A549 treated with Hydrocortisone at 1 μM for 4 hours (cell line): ENCODE measurements at places on chromosomes 5 and 9. TPM values are rescaled to one million over a fixed set of nuclear protein-coding genes. Genes with fewer than 3 reads are reported as not detected.

The HAVCR1 gene
- total RNA-seq, result 25.5 to 50.1 TPM (median 31.2 TPM) in 5 replicates

The ZDHHC12 gene
- 66.7 to 93.4 TPM (median 90.6 TPM) in 5 replicates for total RNA-seq

The TEX48 gene
- total RNA-seq, result not detected in 5 replicates

The SHROOM1 gene
- 8.8 to 11.6 TPM (median 10.2 TPM) in 5 replicates for total RNA-seq

The KYAT1 gene
- 10.0 to 13.9 TPM (median 13.5 TPM) in 5 replicates for total RNA-seq

The GABRA6 gene
- not detected in 5 replicates for total RNA-seq

The PKD2L2 gene
- 0.12 TPM in 1 of 5 replicates, not detected in the others for total RNA-seq

The DRD1 gene
- 0.06 to 0.16 TPM (median 0.09 TPM) in 5 replicates for total RNA-seq

The FPGS gene
- 45.9 to 52.3 TPM (median 49.1 TPM) in 5 replicates for total RNA-seq

The IFNA13 gene
- not detected in 5 replicates for total RNA-seq

The PTPN3 gene
- 16.4 to 19.0 TPM (median 18.6 TPM) in 5 replicates for total RNA-seq

The RAB3C gene
- not detected in 5 replicates for total RNA-seq

The FGF18 gene
- total RNA-seq, result 1.9 to 2.5 TPM (median 2.3 TPM) in 5 replicates

The C9orf85 gene
- 13.7 to 16.8 TPM (median 15.2 TPM) in 5 replicates for total RNA-seq

The BTNL9 gene
- 0.74 to 1.1 TPM (median 0.77 TPM) in 5 replicates for total RNA-seq

The BRD8 gene
- 42.5 to 59.3 TPM (median 47.7 TPM) in 5 replicates for total RNA-seq

The SHC3 gene
- 0.22 to 0.51 TPM (median 0.24 TPM) in 5 replicates for total RNA-seq

The FAT2 gene
- 0.01 TPM in 1 of 5 replicates, not detected in the others for total RNA-seq

The GRIN3A gene
- not detected in 5 replicates for total RNA-seq

The PCDHB7 gene
- total RNA-seq, result not detected in 5 replicates

The SURF4 gene
- 193 to 208 TPM (median 196 TPM) in 5 replicates for total RNA-seq

The IRX2 gene
- total RNA-seq, result 1.4 to 2.1 TPM (median 1.7 TPM) in 5 replicates

The IL17B gene
- 0.18 TPM in 1 of 5 replicates, not detected in the others for total RNA-seq

The DAB2IP gene
- 9.3 to 12.9 TPM (median 12.4 TPM) in 5 replicates for total RNA-seq

The KIF12 gene
- 1.3 to 2.2 TPM (median 1.8 TPM) in 5 replicates for total RNA-seq

The C5orf34 gene
- total RNA-seq, result 3.7 to 5.3 TPM (median 4.6 TPM) in 5 replicates

The PPP3R2 gene
- not detected in 5 replicates for total RNA-seq

The CATSPER3 gene
- total RNA-seq, result 0.22 to 0.56 TPM (median 0.34 TPM) in 5 replicates

The YIPF5 gene
- total RNA-seq, result 66.4 to 87.0 TPM (median 73.4 TPM) in 5 replicates

The IRX4 gene
- total RNA-seq, result 0.22 to 0.49 TPM (median 0.37 TPM) in 5 replicates

The TIFAB gene
- total RNA-seq, result not detected in 5 replicates

The BASP1 gene
- 189 to 240 TPM (median 221 TPM) in 5 replicates for total RNA-seq

The SPEF2 gene
- total RNA-seq, result 1.5 to 2.4 TPM (median 2.2 TPM) in 5 replicates

The ITK gene
- 0.06 to 0.18 TPM (median 0.12 TPM) in 4 of 5 replicates, not detected in the other for total RNA-seq

The CSF1R gene
- total RNA-seq, result 0.10 to 0.23 TPM (median 0.20 TPM) in 5 replicates

The SIT1 gene
- not detected in 5 replicates for total RNA-seq

The EXOSC2 gene
- total RNA-seq, result 45.4 to 84.6 TPM (median 47.7 TPM) in 5 replicates

The HTR4 gene
- total RNA-seq, result not detected in 5 replicates

The TNFSF15 gene
- 0.08 to 0.14 TPM (median 0.10 TPM) in 5 replicates for total RNA-seq

The CNTNAP3B gene
- total RNA-seq, result 14.9 to 15.8 TPM (median 15.1 TPM) in 5 replicates

The EIF4E1B gene
- not detected in 5 replicates for total RNA-seq

The C5orf58 gene
- not detected in 5 replicates for total RNA-seq

The C9orf153 gene
- 0.08 to 0.40 TPM (median 0.21 TPM) in 5 replicates for total RNA-seq

The ENTREP1 gene
- total RNA-seq, result 0.52 to 0.84 TPM (median 0.76 TPM) in 5 replicates

The HMCN2 gene
- total RNA-seq, result 0.02 to 0.16 TPM (median 0.10 TPM) in 4 of 5 replicates, not detected in the other

The RANBP3L gene
- total RNA-seq, result not detected in 5 replicates

The INSL4 gene
- total RNA-seq, result 13.9 to 17.9 TPM (median 16.5 TPM) in 5 replicates
